ENCODE measurements at places on chromosomes 2 and 18.
A peak's percentile ranks its signal among the peaks of the same experiment; 100 is the strongest.

DNA sequence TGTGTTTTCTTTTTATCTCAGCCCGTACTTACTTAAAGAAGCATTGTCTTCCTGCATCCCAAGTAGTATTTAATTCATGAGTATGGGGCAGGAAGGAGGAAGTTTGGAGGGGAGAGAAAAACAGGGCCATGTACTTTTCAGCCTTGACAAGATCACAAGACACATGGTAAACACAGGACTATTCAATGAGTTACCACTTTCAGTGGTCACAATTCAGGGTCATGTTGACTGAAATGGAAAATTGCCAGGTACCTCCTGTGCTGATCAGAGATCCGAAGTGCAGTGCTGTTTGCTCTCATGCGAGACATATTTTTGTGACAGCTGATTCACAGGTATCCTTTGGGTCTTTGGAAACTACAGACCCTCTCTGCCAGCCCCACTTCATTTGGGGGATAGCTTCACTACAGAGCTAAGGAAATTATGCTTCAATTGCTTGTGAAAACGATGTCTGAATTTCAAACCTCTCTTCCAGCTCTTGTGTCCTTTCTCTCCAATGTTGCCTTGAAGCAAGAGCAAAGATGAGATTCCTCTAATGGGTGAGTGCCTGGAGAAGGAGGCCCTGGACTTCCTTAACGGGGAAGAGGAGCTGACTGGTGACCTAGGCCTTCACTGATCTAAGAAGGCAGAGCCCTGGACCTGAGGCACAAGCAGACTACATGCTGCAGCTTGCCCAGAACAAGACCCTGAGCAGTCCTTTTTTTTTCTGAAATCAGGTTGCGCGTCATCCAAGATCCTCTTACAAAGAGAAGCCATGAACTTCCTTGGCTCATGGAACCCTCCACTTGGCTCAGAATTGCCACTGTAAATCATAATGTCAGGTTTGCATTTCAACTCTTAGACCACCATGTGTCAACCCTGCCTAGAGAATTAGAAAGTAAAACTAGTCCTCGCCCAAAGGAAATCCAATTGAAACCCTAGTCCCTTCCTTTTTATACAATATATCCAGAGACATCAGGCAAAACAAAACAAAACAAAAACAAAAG is 44.1 kb downstream of the EVA1A start:
- peak; percentile 80 for DNase-seq

GRCh38 chr2:144452169-144452988 is 67.5 kb downstream of the ZEB2 start:
- peak; percentile 22 for DNase-seq

DNA sequence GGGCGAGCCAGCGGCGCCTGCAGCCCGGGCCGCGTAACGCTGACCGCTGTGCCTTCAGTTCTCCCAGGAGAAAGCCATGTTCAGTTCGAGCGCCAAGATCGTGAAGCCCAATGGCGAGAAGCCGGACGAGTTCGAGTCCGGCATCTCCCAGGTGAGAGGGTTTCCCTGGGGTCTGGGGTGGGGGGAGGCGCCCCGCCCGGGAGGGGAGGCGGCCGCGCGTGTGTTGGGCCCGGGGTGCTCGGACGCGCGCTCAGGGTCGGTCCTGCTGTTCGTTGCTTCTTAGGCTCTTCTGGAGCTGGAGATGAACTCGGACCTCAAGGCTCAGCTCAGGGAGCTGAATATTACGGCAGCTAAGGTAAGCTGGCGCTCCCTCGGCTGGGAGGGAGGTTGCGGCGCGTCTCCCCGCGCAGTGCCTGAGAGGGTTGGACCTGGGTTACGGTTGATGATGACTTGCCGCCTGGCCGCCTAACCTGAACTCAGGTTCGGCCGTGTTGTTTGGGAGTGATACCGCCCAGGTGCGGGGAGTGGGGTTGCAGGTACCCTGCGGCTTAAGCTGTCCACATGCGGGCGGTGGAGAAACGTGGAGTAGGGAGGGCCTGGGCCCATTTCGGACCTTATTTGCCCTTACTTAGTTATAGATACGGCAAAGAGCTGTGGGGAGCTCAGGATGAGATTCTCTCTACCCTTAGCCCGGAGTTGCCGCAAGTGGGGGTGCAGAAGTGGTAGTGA is 638 bp downstream of the RPS7 start:
- no peak for DNase-seq

- DNase-seq, result no peak
Measured at GRCh38 chr2:111118981-111119821, 1.5 kb upstream of the BCL2L11 start.

Data from NCI-H2081 (cell line).